ENCODE measurements at places on chromosomes 4 and X.
A peak's percentile ranks its signal among the peaks of the same experiment; 100 is the strongest.

GRCh38 chrX:16743604-16744325 lies 24.4 kb downstream of the SYAP1 start:
- DNase-seq, result no peak

DNA sequence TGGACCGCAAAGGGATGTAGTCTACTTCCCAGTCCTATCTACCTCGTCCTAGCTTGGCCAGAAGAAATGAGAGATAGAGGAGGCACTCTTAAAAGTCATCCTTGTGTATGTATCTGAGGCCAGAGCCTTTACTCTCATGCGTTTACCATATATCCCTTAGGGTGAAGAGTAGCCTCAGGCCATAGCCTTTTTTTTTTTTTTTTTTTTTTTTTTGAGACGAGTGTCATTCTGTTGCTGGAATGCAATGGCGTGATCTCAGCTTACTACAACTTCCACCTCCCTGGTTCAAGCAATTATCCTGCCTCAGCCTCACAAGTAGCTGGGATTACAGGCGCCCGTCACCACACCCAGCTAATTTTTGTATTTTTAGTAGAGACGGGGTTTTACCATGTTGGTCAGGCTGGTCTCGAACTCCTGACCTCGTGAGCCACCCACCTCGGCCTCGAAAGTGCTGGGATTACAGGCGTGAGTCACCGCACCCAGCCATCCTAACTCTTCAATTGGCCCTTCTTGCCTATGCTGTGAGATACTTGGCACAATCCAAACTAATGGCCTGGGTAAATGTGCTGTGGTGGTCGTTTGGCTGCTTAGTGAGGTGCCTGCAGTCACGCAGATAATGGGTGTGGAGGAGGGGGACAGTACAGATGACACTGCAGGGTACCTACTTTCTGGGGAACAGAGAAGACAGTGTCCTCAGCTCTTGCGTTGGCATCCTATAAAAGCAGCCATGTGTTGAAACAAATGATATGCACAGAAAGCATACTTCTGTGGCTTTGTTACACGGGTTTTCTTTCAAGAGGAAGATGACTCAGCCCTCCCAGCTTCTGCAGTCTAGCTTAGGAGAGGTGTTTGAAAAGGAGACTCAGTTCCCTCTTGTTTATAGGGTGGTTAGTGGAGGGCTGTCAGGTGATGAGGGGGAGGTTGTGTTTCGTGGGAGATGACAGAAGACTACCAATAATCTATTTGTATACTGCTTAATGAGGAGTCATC lies 10.4 kb upstream of the DGAT2L6 start:
- no peak for DNase-seq

DNA sequence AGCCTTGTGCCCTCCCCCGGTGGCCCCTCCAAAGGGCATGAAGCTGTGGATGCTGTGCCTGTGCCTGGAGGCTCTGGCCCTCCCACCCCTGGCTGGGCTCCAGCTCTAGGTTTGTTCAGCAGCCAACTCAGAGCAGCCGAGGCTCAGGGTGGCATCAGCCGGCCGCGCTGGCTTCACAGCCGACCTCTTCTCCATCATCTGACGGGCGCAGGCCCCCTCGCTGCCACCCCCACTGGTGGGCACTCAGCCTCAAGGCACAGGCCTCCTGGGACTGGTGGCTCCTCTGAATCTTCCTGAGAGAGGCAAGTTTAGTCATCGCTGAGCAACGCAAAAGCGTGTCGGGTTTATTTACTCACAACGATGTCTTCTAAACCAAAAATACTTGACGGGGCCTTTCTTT lies 46.0 kb downstream of the PCGF3 start:
- DNase-seq, result no peak

- no peak for DNase-seq
Measured at GRCh38 chrX:31132821-31133241, 61.0 kb upstream of the FTHL17 start.

GRCh38 chr4:179719766-179720450 lies 2277.7 kb upstream of the AGA start:
- no peak for DNase-seq

DNA sequence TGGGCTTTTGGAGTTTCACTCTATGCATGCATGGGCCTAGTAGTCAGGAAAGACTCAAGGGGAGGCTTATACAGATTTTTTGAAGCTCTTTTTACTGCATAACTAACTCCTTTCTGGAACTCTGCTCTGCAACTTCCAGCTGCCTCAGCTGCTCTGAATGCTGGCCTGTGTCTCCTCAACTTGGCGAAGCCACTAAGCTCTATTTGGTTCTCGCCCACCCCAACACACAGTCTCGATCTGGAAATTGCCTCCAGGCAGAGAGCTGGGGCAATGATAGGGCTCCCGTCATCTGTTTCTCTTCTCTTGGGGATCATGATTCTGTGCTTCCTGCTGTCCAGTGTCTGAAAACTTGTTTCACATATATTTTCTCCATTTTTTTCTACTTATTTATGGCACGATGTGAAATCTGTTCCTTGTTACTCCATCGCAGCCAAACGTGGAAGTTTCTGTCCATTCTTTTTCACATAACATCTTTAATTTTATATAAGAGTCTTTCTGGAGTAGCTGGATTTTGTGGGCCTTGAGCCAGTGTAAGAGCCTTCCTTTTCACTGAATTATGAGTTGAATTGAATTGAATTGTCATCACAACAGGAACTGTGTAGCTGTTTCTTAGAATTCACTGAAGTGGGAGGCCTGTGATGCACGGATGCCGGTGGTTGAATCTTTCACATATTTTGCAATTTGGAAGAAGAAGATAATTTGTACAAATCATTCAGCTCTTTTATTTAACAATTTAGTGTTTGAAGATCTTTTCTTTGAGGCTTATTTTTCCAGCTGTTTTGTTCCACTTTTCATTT lies 9.0 kb downstream of the ZNF275 start:
- DNase-seq, result peak; percentile 30

DNA sequence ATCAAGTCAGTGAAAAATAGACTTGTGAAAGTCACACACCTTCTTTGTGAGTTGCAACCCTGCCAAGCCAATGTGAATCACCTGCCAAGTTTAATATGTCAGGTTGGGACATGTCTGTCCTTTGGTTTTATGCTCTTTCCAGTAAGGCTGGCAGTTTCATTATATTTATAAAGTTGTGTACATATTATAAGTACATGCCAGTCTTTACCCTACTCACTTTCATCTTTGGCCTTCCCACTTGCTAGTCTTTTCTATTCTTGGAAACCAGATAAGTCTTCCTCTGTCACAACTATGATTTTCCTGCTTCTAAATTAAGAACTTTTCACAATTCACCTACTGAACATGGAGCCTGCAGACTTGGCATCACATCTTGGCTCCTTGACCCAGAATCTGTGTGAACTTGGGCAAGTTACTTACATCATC lies 680.7 kb upstream of the BOD1L1 start:
- DNase-seq, result no peak

DNA sequence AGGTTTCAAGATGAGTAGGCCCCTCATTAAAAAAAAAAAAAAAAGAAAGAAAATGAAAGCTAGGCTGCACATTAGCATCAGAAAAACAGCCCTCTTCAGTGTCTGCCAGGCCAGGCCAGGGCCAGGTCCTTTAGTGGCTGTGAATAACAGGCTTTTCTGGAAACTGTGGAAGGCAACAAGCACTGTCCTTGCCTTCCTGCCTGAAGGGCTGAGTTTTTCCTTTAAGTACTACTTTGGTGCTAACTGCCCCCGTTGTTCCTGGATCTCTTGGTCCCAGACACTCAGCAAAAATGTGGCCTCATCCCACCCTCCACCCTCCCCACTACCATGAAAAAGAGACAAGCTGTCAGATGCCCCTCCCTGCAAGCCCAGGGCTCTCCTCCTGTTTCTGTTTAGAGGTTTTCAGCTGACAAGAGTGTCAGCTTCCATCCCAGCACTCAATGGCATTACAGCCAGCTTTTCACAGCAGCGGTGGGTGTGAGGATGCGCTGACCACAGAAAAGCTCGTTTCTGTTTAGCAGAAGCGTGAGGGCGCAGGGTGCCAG lies 174.2 kb downstream of the NHS start:
- DNase-seq, result no peak

DNA sequence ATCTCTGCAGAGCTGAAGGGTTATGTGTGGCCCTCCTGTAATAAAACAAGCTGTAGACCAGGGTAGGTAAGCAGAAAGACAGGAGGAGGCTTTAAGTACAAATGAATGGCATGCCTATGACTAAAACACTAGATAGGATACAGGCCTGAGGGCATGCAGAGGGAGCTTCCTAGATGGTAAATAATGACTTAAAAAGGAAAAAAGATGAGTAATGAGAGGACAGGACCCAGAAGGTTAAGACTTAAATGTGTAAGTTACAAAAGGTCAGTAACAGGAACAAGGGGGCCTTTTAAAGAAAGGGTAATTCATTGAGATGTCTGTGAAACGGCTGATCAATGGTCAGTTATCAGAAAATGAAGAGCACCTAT lies 194.8 kb downstream of the SOWAHB start:
- no peak for DNase-seq

- DNase-seq, result no peak
Measured at GRCh38 chr4:84847978-84848377, 118.5 kb downstream of the WDFY3 start.

GRCh38 chrX:20263474-20263873 lies 3.2 kb downstream of the RPS6KA3 start:
- no peak for DNase-seq

- no peak for DNase-seq
Measured at GRCh38 chr4:163063891-163064290, 102.8 kb downstream of the NAF1 start.

- DNase-seq, result no peak
Measured at GRCh38 chr4:36282503-36283030, 1.2 kb downstream of the DTHD1 start.

GRCh38 chrX:10577853-10578252 lies 42.5 kb downstream of the MID1 start:
- no peak for DNase-seq

DNA sequence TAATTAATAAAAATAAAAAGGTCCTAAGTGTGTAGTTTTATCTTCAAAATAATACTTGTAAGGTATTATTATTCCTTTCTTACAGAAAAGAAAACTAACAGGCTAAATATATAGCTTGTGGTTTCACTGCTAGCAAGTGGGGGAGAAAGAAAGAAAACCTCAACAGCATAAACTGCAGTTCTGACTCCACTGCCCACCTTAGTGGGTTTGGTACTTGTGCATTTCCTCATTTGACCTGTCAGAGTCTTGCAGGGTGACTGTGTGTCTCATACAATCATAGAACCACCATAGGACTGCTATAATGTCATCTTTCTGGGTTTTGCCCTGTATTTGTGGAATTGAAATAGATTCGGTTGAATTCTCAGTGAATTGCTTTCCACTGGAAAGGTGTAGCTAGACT lies 94.7 kb upstream of the PUDP start:
- no peak for DNase-seq

DNA sequence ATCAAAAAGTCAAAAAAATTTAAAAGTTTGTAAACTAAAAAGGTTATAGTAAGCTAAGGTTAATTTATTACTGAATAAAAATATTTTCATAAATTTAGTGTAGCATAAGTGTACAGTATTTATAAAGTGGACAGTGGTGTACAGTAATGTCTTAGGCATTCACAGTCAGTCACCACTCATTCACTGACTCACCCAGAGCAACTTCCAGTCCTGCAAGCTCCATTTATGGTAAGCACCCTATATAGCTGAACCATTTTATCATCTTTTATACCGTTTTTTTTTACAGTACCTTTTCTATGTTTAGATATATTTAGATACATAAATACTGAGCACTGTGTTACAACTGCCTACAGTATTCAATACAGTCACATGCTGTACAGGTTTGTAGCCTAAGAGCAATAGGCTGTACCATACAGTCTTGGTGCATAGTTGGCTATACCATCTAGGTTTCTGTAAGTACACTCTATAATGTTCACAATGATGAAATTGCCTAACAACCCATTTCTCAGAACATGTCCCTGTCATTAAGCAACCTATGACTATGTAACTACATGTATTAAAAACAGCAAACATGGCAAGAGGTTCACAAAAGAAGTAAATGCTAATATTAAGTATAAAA lies 18.6 kb downstream of the ACSL4 start:
- DNase-seq, result no peak

GRCh38 chr4:8152090-8152864 lies 6.3 kb downstream of the ABLIM2 start:
- DNase-seq, result no peak

All from kidney (tissue), 22 donors.